ENCODE measurements at places on chromosomes 7 and 10. TPM values are rescaled to one million over a fixed set of nuclear protein-coding genes. Genes with fewer than 3 reads are reported as not detected.

DNA sequence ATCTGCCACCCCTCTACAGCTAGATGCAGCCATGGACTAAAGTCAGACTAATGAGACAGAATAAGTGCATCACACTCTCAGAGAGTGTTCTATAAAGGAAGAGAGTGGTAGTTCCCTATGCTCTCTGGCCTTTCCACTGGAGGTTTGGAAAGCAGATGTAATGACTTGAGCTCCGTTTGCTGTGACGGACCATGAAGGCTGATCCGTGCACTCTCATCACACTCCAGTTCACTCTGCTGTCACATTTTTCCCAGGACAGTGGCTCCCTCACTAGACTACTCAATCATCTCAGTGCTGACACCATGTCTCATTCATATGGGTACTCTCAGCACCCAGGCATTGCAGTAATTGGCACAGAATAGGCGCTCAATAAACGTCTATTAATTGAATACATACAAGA, 20.4 kb downstream of the TRDMT1 start:
- no peak for DNase-seq

GRCh38 chr10:119541046-119541445, 1.5 kb downstream of the RGS10 start:
- DNase-seq = no peak

GRID2IP gene
- total RNA-seq = 0.58 TPM

- DNase-seq = no peak
These were observed 8.0 kb downstream of the RBM33 start for GRCh38 chr7:155652156-155653114.

- no peak for DNase-seq
These were observed 185.1 kb upstream of the ADO start for GRCh38 chr10:62619413-62619738.

- no peak for DNase-seq
These were observed 283.8 kb upstream of the SHH start for GRCh38 chr7:156095908-156096539.

GPAM gene
- 5.8 TPM for total RNA-seq

DNA sequence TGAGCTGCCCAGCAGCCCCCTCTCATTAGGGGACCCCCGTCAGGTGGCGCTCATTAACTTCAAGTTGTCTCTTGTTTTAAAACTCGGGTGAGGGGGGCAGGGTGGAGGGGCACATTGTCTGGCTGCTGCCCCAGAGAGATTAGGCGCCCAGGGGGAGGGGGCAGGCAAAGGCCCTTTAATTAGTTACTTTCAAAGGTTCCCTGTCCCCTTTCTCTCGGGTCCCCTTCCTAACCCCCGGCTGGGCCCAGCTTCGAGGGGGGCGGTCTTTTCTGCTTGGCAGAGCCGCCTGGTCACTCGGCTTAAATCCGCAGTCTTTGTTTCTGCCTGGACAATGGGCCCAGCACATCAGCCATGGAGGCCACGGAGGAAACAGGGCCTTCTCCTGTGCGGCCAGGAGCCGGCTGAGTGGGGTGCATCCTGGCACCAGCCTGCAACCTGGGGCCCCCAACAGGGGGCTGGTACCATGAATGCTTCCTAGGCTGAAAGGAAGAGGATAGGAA, 38.9 kb upstream of the SLF2 start:
- no peak for DNase-seq

DNA sequence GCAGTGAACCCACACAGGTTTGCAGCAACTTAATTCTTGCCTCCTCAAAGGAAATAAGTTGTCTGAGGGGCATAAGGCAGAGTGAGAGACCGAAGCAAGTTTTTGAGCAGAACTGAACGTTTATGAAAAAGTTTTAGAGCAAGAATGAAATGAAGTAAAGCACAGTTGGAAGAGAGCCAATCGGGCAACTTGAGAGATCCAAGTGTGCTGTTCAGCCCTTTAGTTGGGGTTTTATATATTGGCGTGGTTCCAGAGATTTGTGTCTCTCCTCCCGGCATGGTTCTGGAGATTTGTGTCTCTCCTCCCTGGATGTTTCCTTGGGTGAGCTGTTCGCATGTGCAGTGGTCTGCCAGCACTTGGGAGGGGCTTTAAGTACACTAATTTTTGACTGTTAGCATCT, 141.4 kb upstream of the DGKB start:
- DNase-seq = no peak

DNA sequence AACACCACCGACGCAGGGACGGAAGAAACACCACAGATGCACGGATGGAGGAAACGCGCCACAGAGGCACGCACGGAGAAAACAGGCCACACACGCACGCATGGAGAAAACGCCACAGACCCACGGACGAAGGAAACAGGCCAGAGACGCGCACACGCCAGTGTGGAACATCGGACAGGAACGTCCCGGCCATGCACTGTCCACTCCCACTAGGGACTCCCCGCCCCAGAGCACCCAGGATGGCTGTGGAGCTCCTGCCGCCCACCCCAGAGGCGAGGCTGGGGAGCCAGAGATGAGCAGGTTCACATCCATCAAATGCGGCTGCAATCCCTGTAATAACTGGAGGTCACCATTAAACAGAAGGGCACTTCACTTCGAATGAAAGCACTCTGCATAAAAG, 17.3 kb downstream of the DIP2C start:
- no peak for DNase-seq

- no peak for DNase-seq
These were observed 198.3 kb upstream of the YAE1 start for GRCh38 chr7:39367943-39368342.

GPRIN2 gene
- total RNA-seq = 58.7 TPM

GRCh38 chr7:140035400-140036223, 27.1 kb downstream of the PARP12 start:
- no peak for DNase-seq
